Nephron progenitor cell (in vitro differentiated cells): ENCODE measurements at places on chromosomes 3 and 15.

- DNase-seq, result peak; percentile 29
Measured at GRCh38 chr15:50506121-50506520, 40.3 kb downstream of the USP50 start.

DNA sequence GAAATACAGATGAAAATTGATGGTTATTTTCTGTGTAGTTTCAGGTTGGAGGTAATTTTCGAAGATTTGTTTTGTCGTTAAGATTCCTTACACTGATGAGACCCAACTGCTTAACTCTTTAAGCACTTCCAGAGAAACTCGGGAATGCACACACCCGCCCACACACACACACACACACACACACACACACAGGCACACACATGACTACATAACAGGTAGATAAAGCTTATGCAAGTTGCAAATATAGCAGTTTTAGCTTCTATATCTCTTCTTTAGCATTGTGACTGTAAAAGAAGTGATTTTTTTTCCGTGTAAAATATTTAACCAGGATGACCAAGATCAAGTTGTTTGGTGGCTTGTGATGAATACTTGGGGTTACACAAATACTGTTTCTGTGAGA is 294.9 kb upstream of the NR2F2 start:
- no peak for DNase-seq

DNA sequence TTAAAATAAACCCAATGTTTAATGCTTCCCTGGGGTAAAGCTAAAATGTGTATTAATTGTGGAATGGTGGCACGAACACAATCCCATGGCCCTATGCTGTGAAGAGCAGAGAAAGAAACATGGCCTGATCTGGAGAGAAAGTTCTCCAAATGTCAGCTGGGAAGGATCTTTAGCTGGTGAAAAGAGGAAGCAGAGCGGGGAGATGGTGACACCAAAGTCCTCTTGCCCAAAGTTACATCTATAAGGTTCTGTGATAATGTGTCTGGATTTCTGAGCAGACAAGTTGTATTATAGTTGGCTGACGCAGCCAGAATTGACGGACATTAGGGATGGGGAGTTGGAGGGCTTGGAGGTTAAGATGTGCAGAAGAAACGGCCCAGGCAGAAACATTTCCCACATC is 196.2 kb downstream of the CHST2 start:
- DNase-seq, result no peak

- no peak for DNase-seq
Measured at GRCh38 chr3:108227131-108227530, 4.9 kb upstream of the IFT57 start.

DNA sequence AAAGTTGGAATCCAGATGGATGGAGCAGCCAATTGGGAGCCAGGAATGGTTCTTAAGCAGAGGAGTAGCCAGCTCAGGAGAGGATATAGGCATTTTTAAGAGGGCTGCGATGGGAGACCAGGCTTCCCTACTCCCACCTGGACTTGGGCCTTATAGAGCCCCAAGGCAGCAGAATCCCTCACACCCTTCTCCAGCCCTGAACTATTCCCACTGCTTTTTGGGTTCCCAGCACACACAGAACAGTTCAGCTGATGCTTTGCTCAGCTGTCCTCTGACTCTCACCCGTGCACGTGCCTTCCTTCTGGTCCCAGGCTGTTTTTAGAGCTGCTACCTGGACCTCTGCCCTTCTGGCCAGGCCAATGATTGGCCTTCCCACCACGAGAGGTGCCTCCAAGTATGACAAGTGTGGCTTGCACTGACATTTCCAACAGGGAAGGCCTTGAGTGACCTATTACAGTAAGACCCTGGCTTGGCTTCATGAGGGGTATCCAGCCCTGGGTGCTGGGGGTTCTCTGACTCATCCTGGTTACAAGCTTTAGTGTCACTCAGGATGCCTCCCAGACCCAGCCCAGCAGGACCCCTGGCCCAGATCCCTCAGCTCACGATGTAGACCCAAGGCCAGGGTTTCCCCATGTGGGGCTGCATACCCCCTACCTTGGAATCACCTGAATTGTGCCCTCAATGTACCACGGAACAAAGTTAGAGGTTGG is 25.2 kb downstream of the NOX5 start:
- no peak for DNase-seq

DNA sequence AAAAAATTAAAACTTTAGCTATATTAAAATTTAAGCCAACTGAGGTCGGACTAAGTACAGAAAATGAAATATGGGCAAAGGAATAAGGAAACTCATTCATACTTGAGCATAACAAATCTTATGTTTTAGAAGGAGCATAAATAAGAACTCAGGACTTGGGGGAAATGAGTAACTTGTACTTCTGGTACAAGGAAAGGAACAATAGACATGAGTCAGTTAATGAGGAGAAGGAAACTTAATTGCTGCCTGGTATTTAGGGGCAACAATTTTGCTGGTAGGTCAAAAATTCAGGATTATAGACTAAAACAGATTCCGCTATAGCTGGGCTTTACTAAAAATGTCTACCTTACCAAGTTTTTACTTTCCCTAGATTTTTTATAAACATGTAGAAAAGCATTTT is 113.1 kb downstream of the MYO5A start:
- DNase-seq, result no peak

- DNase-seq, result no peak
Measured at GRCh38 chr15:100601617-100602063, 344 bp downstream of the LINS1 start.

DNA sequence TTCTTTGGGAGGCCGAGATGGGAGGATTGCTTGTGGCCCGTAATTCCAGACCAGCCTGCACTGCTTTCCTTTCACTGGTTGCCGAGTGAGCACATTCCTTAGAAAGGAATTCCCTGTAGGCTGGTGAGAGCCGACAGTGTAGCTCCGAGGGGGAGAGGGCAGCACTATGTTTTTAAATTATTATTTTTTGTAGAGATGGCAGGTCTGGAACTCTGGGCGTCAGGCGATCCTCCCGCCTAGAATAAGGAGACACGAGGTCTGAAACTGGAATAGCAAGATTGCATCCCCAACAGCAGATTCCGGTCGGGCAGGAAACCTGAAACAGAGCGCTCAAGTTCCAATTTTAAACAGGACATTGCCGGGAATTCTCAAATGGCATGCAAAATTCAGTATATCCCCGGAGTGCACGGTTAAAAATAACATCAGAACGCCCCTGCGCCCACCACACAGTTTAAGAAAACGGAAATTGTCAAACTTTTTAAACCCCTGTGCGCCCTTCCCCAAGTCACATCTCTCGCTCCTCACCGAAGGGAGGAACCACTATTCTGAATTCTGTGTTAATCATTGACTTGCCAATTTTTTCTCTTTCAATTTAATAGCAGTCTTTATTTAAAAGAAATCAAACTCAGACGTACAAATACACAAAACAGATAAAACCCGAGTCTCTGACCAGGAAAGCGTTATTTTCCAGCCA is 643 bp upstream of the RNU5B-1 start:
- peak; percentile 36 for DNase-seq

GRCh38 chr3:179957264-179957845 is 79.4 kb downstream of the PEX5L start:
- DNase-seq, result no peak

- DNase-seq, result no peak
Measured at GRCh38 chr3:56309465-56309864, 158.8 kb downstream of the ERC2 start.

DNA sequence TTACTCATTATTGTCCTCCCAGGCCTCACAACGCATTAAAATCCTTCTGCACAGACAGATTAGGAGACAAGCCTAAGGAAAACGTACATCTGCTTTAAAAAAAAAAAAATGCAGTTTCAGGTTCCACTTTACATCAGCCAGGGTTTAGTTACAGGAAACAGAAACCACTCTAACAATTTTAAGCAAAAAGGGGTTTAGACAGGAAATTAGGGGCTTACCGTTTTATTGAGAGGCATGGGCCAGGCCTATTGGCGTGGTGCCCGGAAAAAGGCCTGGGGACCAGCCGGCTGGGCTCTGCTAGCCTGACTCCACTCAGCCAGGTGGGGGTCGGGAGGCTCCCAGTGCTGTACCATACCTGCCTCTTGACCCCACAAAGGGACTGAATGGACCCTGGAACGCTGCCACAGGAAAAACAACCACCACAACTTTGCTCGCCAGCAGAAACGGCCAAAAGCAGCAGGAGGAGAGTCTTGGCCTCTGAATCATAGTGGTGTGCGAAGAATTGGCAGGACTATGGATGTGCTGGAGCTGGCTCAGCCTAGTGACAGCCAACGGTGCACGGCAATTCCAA is 124.3 kb downstream of the CHSY1 start:
- DNase-seq, result no peak

DNA sequence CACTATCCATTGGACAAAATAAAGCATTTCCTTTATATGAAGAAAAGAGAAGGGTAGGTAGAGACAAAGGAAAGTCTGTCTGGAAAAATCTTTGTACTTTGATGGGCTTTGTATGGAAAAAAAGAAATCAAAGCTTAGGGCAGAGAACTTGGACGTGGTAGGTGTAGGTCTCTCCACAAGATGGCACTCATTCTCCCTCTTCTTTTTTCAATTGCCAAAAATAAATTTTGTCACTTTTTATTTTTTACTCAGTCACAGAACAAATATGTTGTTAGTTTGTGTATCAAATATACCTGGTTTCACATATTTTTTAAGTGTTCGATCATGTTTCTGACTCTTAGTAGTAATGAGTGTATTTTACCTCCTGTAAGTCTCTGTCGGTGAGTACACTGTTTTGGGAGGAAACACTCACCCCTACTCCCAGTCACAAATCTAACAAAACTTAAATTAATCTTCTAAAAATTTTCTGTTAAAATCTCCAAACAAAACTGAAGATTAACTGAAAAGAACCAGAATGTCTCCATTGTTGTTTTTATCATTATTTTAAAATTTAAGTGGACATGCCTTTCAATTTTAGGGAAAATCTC is 415.8 kb upstream of the GOLIM4 start:
- DNase-seq, result no peak

DNA sequence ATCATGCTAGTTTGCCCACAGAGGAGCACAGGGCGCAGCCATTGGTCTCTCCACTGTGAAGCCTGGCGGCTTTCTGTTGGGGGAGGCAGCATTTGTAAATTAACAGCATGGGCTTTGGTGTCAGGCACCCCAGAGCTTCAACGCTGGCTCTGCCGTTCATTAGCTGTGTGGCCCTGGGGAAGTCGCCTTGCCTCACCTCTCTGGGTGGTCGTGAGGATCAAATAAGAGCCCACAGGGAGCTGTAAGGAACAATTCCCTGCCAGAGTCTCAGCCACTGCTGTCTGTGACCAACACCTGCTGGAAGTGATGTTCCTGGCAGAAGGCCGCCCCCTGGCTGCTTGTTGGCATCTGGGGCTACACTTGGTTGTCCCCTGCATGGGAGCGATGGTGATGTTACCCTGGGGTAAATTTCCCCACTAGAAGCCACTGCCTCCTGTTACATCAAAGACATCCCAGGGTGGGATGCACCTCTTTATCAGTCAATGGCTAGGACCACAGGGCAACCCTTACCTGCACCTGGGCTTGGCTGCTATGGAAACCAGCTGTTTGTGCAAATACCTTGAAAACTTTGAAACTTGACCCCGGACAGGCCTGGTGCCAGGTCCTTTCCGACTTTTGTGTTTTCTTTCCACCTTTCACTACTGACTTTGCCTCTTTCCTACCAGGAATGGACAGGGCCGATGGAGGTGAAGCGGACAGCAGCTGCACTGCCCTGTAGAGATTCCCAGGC is 36.9 kb downstream of the DNASE1L3 start:
- DNase-seq, result peak; percentile 52

- no peak for DNase-seq
Measured at GRCh38 chr3:197371591-197372046, 73.2 kb upstream of the DLG1 start.

DNA sequence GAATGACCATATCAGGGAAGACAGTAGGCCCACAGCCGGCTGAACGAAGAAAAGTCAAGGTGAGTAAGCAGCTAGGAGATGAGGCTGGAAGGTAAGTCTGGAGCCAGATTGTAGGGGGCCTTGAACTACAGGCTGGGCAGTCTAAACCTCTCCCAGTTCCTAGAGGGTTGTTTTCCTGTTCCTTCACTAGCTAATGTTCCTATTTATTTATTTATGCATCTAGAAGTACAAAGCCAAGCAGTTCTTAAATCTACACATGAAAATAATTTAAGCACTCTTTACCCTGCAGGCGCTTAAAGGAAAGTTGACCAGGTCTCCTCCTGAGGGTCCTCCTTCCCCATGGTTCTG is 3.7 kb downstream of the ACAA1 start:
- DNase-seq, result no peak

GRCh38 chr3:184284696-184285095 is 8.9 kb downstream of the ECE2 start:
- DNase-seq, result peak; percentile 55

DNA sequence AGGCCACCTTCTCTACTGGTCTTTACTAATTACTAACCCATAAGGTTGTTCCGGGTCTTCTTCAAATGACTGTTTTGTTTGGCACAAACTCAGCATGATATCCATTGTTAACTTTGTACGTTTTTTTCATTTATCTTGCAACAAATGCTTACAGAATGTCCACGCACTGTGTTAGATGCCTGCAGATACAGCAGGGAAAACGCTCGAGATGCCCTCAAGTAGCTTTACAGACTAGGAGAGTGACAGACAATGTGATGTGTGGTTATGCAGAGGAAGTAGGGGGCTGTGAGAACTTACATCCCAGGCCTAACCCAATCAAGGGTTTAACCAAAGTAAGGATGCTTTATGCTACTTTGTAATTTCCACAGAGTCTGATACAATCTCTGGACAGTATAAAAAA is 949 bp upstream of the RFC4 start:
- no peak for DNase-seq

DNA sequence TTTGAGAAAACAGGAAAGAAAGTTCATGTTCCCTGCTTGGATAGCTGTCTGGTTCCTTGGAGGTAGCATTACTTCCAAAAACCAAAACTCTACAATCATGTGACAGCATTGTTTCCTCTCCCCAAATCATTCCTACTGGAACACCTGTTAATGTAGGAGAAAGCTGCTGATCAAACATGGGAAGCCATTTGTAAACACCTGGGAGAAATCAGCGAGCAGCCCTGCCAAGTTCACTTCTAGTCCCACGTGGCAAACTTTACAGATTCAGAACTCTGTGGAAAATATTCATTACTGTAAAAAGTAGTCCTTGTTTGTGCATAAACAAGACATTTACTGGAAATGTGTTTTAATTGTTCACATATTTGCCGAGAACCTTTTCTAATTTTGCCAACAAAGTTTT is 275.5 kb upstream of the AZI2 start:
- DNase-seq, result no peak

DNA sequence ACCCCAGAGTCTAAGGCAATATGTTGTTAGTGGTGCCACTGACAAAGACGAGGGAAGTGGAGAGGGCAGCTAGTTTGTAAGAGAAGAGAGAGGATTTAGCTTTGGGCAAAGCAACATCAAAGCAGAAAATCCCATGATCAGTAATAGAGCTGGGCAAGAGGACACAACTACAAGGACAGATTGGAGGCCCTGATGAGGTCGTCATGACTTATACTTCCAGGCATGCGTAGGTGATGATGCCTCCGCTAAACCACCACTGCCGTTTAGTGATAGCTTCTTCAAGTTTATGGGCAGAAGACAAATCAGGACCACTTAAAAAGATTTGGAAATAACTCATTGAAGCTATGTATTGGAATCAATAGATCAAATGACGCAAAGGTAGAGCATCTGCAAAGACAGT is 2.6 kb downstream of the HRG start:
- DNase-seq, result no peak
